BE2C (cell line): ENCODE measurements at places on chromosomes 4 and X.

- no peak for DNase-seq
Observed at GRCh38 chr4:169293343-169294176, 22.8 kb upstream of the SH3RF1 start.

DNA sequence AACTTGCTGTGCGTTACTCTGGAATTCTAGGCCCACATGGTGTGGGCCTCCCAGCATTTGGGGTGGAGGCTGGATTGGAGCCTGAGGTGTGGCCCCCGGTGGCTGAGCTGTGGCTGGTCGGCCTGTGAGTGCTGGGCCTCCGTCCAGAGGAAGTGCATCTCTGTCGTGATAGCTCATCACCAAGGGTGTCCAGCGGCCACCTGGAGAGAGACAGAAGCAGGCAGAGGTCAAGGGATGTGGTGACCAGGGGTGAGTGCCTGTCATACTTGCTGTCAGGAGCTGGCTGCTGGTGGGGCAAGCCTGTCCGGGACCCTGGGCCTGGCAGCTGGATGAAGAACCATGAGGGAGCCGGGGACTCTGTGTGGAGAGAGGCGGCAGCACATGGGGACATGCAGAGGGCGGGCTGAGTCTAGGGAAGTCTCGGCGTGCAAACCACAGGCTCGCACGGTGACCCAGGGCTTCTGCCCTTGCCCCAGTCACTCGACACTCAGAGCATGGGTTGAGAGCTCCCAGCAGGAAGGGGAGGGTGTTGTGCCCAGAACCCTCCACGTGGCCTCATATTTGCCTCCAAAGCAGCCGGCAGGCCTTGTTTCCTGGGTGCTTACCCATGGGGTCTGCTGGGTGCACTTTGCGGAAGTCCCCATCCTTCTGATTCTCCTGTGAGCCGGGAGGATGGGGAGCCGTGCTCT lies 6.2 kb downstream of the SORCS2 start:
- peak; percentile 3 for DNase-seq

GRCh38 chr4:100828364-100828763 lies 310.5 kb upstream of the EMCN start:
- DNase-seq: no peak

GRCh38 chr4:168028970-168029597 lies 63.3 kb upstream of the ANXA10 start:
- DNase-seq: peak; percentile 25

DNA sequence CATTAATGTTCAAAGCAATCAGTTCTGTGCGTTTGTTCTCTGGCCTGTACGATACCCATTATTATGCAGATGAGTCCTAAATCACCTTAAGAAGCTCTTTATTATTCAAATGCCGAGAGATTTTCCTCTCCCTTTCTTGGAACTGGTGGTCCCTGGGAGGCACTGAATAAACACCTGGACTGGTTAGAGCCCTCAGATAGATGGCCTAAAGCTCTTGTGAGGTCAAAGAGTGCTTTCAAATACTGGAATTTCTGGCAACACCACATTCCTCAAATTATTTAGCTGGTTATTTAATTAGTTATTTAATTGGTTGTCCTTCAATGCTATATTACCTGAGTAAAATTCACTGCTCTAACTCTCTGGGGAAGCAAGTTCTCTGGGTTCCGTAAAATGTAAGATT lies 3.0 kb downstream of the ARHGEF38 start:
- DNase-seq: no peak

- DNase-seq: no peak
Observed at GRCh38 chr4:184099535-184099966, 118.1 kb downstream of the ENPP6 start.

GRCh38 chrX:3527166-3527565 lies 180.7 kb upstream of the MXRA5 start:
- DNase-seq: no peak

DNA sequence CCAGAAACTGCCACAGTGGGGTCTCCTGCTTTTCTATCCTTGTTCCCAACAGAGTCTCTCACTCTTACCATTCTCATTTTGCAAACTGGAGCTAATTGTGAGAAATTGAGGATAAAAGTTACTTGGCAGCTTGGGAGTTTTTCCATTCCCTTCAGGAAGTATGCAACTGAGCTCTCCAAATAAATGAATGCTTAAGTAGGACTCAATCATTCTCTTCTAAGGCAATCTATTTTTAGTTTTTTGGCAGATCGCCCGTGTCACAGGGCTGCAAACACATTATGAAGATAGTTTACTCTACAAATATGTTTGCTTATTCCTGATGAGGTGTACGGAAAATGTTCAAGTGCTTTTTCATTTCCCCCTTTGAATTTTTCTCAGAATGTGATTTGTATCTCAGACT lies 5.3 kb downstream of the ASB11 start:
- no peak for DNase-seq

- no peak for DNase-seq
Observed at GRCh38 chr4:99644453-99644852, 13.2 kb downstream of the C4orf54 start.

GRCh38 chr4:11261066-11261850 lies 167.4 kb downstream of the HS3ST1 start:
- no peak for DNase-seq

DNA sequence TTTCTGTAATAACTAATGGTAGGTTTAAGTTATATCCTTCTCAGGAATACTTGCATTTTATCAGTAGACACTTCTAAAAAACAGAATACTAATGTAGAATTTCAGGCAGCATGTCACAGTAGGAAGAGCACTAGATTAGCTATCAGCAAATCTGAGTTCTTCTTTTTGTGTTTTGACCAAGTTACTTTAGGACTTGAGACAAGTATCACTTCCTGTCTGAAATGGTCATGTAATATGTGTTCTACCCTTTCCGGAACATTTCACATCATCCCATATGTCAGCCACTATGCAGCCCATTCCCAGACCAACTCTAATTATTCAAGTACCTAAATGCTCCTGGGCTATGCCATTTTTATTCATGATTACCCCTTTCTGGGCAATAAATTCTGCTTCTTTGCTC lies 401.8 kb upstream of the RPS6KA3 start:
- no peak for DNase-seq

DNA sequence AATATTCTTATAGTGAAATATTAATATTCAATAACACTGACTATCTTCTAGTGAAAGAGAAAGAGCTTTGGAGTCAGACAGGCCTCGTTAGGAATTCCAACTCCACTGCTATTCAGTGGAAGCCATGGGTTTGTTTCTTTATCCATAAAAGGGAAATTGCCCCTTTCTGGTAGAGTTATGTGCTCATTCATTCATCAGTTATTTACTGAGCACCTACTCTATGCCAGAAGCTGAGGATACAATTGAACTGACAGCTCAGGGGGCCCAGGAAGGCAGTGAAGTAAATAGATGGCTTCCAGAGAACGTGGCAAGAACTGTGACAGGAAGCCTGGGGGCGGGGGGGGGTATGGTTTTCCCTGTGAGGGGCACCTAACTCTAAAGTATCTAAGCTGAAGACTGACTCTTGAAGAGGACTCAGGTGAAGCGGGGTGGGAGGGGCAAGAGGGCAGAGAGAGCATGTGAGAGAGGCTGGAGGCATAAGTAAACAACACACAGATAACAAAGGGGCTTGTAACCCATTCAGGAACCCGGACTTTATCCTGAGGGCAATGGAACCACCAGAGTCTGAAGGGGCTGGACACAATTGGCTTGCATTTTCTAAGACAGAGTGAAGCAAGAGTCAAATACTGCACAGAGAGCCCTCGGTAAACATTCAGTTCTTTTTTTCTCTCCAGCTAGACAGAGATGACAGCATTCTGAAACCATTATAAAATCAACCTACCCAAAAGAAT lies 20.3 kb downstream of the ANXA5 start:
- DNase-seq: no peak

DNA sequence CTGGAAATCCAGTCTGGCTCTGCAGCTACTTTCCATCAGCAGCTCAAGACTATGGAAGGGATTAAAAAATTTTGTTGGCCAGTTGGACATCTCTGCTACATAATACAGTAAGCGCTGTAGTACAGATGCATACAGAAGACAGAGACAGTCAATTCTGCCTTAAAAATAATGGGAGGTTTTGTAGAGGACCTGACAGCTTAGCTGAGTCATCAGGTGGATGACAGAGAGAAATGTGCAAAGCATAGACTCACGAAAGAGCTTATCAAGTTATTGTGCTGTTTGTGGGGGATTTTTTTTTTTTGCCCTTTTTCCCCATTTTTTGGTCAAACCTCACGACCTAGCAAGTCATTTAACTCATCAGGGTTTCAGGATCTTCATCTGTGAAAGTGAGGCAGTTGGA lies 149.0 kb upstream of the SCML1 start:
- DNase-seq: no peak

DNA sequence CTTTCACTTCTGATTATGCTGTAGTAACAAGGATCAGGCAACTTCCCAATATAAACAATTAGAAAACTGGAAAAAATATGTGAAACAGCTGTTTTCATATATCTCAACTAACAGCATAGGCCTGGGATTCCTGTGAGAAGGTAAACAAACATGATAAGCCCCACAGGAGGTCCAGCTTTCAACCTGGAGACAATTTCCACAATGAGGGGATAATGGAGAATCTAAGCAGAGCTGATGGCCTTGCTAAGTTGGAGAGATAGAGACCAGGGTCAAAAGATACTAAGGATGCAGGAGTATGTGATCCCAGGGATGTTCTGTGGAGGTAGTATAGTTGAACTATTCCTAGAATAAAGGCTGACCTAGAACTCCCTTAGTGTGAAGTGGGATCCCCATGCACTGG lies 452.3 kb upstream of the ACTRT1 start:
- DNase-seq: no peak

- no peak for DNase-seq
Observed at GRCh38 chr4:136088211-136088867, 1444.0 kb downstream of the PCDH18 start.

- no peak for DNase-seq
Observed at GRCh38 chr4:127604949-127605709, 27.6 kb upstream of the INTU start.

- DNase-seq: no peak
Observed at GRCh38 chrX:118143578-118143977, 27.0 kb upstream of the KLHL13 start.

DNA sequence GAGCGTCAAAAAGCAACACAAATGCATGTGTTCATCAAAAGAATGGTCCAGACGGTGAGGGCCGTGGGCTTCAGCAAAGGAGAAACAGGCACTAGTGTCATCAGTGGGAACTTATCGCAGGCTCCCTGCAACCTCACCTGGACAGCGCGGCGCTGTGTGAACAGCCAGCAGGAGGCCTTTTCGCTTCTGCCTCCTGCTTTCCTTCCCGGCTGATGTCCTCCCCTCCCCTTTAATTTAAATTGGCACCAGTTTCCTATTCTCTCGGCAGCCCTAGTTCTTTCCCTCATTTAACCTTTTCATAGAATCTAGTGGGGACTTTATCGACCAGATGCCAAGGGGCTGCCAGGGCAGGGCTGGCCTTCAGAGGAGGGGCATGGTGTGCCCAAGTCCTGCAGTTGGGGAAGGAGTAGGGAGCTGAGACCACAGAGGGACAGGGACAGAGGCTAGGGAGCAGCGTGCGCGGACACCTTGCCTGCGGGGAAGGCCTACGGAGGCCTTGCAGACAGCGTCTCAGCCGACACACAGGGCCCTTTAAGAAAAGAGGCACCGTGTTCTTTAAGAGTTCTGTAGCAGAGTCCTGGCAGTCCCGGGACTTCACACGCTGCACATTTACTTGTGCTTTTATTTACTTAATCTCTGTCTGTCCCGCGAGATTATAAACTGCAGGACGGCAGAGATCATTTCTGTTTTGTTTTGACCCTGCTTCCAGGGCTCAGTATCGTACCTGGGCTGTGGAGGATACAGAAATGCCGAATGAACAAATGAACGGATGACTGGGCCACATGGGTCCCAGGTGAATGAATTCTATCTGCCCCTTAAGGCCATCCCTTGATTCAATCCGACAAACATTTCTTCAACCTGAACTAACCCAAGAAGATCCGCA lies 8.4 kb upstream of the SORBS2 start:
- no peak for DNase-seq

DNA sequence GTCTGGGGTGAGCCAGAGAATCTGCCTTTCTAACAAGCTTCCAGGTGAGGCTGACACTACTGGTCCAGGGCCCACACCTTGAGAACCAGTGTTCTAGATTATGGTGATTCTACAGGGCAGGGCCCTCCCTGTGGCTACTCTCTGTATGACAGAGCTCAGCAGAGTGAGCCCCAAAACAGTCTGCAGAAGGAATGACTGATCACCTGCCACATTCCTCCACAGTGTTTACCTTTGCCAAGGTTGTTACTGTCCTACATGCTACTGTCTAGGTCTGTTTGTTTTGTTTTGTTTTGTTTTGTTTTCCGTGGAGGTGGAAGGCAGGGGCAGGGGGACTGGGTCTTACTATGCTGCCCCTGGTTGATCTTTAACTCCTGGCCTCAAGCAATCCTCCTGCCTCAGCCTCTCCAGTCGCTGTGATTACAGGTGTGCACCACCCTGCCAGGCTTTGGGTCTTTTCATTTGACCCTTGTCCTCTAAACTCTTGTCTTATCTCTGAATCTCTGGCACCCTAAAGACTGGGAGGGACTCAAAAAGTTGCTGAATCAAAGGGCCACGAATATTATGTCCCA lies 45.1 kb downstream of the MAP7D2 start:
- no peak for DNase-seq

DNA sequence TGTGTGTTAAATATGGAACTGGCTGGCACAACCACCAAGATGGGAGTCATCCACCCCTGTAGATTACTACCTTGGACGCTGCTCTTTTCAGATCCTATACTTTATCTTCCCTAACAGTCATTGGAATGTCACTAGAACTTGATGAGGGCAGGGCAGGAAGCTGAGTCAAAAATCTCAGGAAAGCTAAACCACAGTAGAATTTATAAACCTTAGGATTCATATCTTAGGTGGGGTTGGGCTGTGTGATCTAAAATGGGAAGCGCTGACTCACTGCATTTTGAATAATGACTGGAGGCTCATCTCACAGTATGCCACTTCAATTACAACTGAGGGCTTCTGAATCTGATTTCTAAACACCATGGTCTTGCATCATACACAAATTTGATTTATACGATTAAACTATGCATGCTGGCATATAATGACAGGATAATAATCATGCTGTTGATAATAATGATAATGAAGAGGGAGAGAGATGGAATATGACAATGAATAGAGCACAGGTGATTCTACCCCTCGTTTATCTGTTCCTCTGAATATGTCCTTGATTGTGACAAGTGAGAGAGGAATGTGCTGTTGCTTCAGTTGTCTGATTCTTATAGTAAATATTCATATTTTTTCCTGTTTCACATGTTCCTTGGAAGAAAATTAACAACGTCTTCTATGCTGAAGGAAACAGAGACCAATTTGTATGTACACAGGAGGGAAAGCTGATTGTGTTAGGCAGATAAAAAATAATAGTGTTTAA lies 270.3 kb upstream of the HS3ST1 start:
- no peak for DNase-seq

GRCh38 chr4:132557660-132558059 lies 591.4 kb upstream of the PCDH10 start:
- DNase-seq: no peak

DNA sequence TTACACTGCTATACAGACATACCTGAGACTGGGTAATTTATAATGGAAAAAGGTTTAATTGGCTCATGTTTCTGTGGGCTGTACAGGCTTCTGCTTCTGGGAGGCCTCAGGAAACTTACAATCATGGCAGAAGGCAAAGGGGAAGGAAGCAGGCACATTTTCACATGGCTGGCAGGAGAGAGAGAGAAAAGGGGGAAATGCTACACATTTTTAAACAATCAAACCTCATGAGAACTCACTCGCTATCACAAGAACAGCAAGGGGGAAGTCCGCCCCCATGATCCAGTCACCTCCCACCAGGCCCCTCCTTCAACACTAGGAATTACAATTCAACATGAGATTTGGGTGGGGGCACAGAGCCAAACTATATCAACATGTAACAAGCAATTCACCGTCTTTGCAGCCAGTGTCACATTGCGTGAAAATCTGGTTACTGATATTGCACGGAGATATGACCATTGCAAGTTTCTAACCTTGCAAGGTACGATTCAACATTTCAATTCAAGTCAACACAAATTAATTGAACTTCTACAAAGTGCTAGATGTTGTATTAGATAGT lies 61.7 kb upstream of the RELL1 start:
- no peak for DNase-seq
